Right cardiac atrium (tissue), 5 donors: ENCODE measurements at places on chromosomes 5 and 9. TPM values are rescaled to one million over a fixed set of nuclear protein-coding genes. Genes with fewer than 3 reads are reported as not detected.

DNA sequence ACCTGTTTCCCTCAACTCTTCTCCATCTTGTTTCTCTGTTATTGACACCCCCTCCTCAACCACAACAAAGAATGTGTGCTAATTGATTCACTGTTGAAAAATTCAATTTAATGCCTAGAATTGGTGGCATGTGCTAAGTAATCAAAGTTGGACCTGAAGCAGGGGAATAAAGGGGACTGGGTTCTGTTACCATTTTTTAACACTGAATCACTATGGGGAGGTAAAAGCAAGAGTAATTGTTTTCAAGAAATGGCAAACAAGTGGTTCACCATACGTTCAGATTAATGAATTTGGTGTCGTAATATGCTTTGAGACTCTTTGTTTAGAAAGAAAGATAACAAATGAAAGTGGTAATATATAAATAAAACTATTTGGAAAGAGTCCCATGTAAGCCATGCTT is 17.0 kb upstream of the SSBP2 start:
- no peak for DNase-seq

The TMEM174 gene
- total RNA-seq = not detected

- DNase-seq = no peak
Observed at GRCh38 chr9:87534957-87535356, 37.3 kb downstream of the DAPK1 start.

DNA sequence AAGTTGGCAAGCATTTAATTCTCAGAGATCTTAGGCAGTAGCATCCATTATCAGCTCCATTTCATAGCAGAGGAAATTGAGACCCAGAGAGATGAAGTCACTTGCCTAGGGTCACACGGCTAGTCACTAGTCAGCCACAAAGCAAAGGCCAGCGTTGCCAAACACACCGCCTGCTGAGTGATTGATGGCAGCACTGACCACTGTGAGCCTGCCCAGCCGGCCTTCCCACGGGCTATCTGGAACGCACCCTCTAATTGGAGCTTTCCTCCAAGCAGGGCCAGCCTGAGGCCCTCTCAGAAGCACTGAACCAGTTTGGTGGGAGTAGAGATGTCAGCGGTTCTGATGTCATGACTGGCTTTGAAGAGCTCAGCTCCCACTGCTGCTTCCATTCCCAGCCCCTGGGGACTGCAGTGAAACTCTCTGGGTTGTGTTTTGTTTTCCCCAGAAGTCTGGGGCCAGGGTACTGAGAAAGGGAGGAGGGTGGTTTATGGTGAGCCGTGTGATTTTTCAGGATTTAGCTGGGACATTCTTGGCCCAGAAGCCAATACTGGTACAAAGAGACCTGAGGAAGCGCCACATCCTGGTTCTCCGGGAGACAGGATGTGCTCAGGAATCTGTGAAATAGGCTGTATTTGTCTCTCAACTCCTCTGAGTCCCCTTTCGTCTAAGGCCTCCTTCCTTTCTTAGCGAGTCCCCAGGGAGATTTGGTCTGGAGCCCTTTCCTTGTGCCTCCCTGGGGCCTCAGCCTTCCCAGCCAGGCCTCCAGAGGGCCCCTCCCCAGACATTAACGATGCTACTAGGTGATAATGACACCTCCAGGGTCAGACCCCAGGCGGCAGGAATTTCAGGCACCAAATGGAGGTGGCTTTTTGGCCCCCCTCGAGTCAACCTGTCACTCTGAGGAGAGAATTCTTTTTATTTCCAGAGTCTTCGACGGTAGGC is 44.5 kb downstream of the SPRY4 start:
- peak; percentile 91 for DNase-seq

The LCN2 gene
- total RNA-seq = not detected

The CAMK2A gene
- total RNA-seq = 8.0 TPM

The RPL7A gene
- 1,213 TPM for total RNA-seq

The TMEM171 gene
- total RNA-seq = not detected

- no peak for DNase-seq
Observed at GRCh38 chr9:89512382-89512781, 14.5 kb upstream of the SEMA4D start.

DNA sequence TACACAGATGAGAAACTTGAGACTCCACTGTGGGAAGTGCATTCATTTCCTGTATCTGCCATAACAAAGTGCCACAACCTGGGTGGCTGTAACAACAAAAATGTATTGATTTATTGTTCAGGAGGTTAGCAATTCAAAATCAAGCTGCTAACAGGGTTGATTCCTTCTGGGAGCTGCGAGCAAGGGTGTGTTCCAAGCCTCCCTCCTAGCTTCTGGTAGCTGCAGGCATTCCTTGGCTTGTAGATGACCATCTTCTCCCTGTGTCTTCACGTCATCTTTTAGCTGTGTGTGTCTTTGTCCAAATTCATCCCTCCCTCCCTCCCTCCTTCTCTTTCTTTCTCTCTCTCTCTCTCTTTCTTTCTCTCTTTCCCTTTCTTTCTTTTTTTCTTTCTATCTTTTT is 258.1 kb downstream of the MSX2 start:
- DNase-seq = no peak

DNA sequence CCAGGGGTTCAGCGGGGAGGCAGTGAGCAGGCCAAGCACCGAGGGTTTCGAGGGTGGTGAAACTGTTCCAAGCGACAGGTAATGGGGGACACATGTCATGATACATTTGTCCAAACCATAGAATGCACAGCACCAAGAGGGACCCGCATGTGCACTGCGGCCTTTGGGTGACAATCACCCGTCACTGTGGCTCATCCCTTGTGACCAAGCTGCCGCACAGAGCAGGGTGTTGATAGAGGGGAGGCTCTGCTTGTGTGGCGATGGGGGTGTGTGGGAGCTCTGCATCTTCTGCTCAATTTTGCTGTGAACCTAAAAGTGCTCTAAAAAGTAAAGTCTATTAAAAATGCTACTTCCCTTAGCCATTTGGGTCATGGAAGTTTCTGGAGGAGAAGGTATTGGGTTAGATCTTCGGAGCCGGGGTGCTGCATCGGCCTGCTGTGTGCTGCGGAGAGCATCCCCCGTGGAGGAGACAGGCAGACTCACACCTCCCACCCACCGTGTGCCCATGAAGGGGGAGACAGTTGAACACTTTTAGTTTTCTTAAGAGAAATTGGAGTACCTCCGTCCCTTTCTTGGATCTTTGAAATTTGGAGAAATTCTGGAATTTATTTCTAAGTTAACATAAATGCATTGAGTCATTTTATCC is 280.4 kb upstream of the IRX2 start:
- no peak for DNase-seq

The PRDM12 gene
- not detected for total RNA-seq

GRCh38 chr5:169599451-169599850 is 15.9 kb downstream of the SPDL1 start:
- DNase-seq = no peak

The TXNDC8 gene
- total RNA-seq = not detected

The HTR1A gene
- 0.35 TPM for total RNA-seq

The ANKRD34B gene
- not detected for total RNA-seq

The MSX2 gene
- 1.9 TPM for total RNA-seq

DNA sequence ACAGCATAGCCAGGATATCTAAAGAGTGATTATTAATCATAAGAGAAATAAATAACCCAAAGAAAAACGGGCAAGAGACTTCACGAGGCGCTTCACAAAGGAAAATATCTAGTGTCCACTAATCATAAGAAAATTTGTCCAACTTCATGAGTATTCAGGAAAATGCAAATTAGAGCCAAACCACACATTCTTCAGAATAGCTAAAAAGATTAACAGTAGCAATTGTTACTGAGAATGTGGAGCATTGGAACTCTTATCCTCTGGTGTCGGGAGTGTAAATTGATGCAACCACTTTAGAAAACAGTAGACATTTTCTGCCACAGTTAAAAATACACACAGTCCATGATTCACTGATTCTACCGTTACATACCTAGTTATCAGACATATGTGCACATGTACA is 145.7 kb downstream of the CWC27 start:
- DNase-seq = no peak

The ELP1 gene
- 24.1 TPM for total RNA-seq

The CD14 gene
- 99.0 TPM for total RNA-seq

GRCh38 chr9:16221366-16221765 is 649.1 kb downstream of the BNC2 start:
- DNase-seq = peak; percentile 41

The TRUB2 gene
- 26.5 TPM for total RNA-seq

DNA sequence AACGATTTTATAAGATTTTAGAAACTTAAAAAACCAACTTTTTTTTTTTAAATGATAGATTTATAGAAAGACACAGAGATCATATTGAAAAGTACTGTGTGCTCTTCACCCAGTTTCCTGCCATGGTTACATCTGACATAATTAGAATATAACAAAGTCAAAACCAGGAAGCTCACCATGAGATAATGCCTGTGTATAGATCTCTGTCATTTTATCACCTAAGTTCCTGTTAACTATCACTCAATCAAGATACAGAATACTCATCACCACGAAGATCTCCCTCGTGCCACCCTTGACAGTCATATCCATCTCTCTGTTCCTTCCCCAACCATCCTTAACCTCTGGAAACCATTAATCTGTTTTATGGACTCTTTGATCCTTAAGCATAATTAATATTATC is 39.1 kb downstream of the POC5 start:
- no peak for DNase-seq

DNA sequence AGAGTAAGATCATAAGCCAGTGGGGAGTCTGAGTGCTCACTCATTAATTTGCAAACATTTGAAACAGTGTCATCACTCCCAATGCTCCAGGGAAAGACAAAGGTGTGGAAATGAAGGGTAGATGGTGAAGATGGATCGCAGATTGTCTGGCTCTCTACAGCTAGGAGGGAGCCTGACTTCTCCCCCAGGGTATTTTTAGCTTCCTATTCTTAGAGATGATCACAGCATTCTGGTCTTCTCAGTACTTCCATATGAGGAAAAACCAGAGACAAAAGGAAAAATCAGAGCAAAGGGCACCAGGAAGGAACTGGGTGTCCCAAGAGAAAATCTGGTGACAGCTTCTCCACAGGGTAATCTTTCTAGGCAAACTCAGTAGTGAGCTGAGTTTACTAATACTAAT is 401.9 kb upstream of the GRIA1 start:
- DNase-seq = no peak

DNA sequence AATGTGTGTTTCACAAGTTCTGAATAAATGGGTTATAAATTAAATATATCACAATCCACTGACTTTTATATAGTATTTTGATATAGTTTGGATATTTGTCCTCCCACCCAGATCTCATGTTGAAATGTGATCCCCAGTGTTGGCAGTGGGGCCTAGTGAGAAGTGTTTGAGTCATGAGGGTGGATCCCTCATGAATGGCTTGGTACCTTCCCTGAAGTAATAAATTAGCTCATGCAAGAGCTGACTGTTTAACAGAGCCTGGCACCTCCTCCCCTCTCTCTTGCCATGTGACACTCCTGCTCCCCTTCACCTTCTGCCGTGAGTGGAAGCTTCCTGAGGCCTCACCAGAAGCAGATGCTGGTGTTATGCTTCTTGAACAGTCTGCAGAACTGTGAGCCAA is 127.9 kb upstream of the PALM2AKAP2 start:
- no peak for DNase-seq

The ZCCHC9 gene
- 13.9 TPM for total RNA-seq
